ENCODE measurements at places on chromosomes 16 and 17.

- DNase-seq: no peak
These were observed 604.0 kb upstream of the SALL1 start for GRCh38 chr16:51755039-51755501.

- no peak for DNase-seq
These were observed 446.7 kb downstream of the HS3ST3B1 start for GRCh38 chr17:14747603-14747950.

- DNase-seq: no peak
These were observed 10.1 kb upstream of the TANGO6 start for GRCh38 chr16:68833251-68833650.

DNA sequence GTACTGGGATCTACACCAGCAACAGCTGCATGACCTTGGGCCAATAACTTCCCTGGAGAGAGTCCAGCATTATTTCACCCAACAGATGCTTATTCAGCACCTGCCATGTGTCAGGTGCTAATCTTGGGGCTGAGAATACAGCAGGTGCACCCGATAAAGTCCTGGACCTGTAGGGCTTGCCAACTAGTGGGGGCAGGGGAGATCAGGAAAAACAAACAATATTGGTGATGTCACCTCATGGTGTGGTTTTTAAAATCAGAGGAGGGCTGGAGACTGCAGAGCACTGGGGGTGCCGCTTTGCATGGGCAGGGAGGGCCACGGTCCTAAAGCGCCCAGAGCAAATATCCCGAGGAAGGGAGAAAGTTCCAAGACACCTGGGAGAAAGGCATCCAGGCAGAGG, 218.8 kb downstream of the C16orf95 start:
- DNase-seq: no peak

DNA sequence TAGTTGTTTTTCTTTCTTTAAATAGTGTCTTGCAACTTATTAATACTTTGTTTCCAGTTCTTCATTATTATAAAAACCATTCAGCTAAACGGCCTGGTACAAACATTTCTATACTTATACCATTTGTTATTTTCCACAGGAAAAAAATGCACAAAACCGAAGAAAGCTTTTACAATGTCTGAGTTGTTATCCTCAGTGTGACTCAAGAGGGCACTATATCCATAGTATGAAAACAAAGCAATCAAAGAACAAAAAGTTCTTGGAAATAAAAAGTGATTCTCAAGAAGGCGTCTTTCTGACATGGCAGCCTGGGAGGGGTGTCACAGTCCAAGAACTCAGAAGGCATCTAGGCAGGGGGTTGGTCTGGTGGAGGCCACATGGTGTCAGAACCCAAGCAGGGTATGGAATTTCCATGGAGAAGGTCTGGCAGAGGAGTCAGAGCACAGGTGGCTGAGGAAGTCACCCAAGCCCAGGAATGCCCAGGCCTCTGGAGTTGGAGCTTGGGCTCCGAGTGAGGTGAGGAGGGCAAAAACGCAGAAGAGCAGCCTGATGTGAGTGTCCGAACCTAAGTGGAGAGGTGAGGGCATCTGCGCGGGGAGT, 70.9 kb upstream of the ATP2A3 start:
- no peak for DNase-seq

GRCh38 chr16:72727565-72727964, 320.4 kb downstream of the ZFHX3 start:
- DNase-seq: no peak

DNA sequence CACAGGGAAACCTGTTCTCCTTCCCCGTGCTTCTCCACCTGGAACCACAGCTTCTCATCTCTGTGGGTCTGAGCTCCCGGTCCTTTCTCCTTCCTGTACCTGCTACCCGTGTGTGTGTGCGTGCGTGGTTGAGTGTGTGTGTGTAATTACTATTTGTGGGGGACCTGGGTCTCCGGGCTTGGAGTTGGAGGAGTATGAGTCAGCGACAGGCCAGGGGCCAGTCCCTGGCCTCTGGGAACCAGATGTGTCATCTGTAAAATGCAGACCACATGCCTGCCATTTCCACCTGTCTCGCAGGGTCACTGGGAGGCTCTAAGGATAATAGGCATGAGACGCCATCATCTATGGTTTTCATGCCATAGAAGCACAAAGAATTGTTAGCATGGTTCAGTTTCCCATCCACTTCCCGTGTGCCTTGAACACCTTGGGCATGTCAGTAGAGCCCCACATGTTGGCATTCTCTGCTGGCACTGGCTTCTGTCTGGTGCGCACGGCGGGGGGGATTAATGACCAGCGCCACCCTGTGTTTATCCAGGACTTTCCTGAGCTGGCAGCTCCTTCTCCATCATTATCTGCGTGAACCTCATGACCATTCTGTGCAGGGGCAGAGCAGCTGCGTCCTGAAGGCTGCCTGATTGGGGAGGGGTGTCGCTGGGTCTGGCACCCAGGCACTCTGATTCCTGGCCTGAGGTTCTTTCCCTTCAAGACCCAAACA, 1.5 kb downstream of the ZNF205 start:
- DNase-seq: no peak

- DNase-seq: no peak
These were observed 7.1 kb upstream of the SAMD14 start for GRCh38 chr17:50137042-50137441.

- DNase-seq: no peak
These were observed 6.9 kb downstream of the CYBC1 start for GRCh38 chr17:82443465-82444283.

GRCh38 chr17:45371414-45372324, 54.8 kb upstream of the MAP3K14 start:
- DNase-seq: peak; percentile 70

GRCh38 chr16:83513008-83513755, 294.6 kb upstream of the HSBP1 start:
- DNase-seq: peak; percentile 10

- peak; percentile 54 for DNase-seq
These were observed 54.8 kb downstream of the PLXDC1 start for GRCh38 chr17:39096508-39097149.

DNA sequence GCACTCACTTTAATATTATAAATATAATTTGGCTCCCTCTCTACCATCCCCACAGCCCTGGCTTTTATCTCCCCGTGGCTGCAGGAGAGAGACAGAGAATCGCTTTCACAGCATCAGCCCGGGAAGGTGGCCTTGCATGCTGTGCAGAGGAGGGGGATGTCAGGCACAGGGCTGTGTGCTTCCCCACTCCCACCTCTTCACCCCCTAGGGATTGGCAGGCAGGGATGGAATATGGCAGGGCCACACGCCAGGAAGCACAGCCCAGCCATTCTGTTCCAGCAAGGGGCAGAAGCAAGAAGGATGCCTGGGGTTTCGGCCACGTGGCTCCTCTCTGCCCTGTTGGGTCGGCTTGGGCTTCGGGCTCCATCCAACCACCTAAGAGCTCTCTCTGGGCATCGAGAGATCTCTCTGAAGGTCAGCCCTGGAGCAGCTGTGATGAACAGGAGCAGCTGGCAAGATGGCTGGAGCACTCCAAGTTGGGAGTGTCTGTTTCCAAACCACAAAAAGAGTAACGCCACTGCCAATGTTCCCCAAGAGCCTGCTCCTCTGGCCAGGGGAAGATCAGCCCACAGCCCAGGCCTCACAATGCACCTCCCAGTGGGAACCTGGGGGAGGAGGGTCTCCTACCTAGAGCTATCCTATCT, 223.2 kb downstream of the C16orf78 start:
- DNase-seq: no peak

GRCh38 chr17:79997011-79997660, 38.5 kb downstream of the TBC1D16 start:
- DNase-seq: peak; percentile 89

DNA sequence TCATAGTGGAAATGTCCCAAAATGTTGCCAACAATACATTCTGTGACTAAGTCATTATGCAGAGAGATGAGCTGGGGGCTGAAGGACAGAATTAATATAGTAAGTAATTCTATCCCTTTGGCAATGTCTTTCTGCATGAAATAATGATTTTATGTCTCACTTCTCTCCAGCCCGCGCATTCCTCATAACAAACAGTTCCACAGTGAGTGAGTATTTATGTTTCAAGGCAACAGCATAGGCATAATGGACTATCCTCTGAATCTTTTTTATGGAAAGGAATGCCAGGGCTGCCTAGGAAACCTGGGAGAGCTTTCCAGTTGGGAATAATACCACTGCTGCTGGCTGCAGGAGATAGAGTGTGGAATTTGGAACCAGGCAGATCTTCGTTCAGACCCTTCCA, 477.7 kb downstream of the HS3ST4 start:
- DNase-seq: no peak

DNA sequence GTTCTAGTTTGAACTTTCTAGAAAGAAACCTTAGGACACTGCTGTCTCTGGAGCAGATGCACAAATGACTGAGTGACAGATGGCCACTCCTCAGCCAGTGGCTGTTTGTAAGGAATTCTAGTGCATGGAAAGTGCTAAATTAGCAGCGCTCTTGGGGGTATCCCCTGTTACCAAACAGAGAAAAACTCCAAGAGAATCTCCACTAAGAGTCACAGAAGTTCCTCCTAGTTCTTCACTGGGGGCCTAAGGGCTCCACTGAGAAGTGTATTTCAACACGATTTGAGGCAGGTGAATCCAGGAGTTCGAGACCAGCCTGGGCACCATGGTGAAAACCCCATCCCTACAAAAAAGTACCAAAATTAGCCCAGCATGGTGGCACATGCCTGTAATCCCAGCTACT, 18.1 kb upstream of the IRF8 start:
- no peak for DNase-seq

GRCh38 chr16:54236773-54237172, 49.8 kb downstream of the IRX3 start:
- no peak for DNase-seq

Data from activated CD8-positive, alpha-beta T cell treated with anti-CD3 and anti-CD28 coated beads for 36 hours (primary cell).